ENCODE measurements at places on chromosomes 7 and 10.

GRCh38 chr10:5873515-5873995, 16.1 kb downstream of the ANKRD16 start:
- DNase-seq, result peak; percentile 62

GRCh38 chr10:30829901-30830300, 200.3 kb upstream of the LYZL2 start:
- no peak for DNase-seq

GRCh38 chr10:99233000-99233688, 2.5 kb downstream of the HPSE2 start:
- no peak for DNase-seq

DNA sequence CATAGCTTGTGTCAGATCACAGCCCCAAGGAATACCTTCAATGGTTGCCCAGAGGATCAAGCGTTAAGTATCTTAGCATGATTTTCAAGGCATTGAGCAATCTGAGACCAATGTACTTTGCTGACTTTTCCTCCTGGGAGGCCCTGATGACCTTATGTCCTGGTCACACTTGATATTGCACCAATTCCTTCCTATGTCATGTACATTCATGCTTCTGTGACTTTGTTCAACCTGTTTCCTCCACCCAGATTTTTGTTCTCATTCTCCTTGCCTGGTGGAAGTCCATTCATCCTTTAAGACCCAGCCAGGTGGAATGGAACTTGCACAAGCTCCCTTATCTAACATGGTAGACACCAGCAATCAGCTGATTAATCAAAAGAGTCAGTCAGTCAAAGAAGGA, 160.8 kb downstream of the PFKFB3 start:
- DNase-seq, result no peak
